Tongue (tissue), 3 donors: ENCODE measurements at places on chromosomes 2 and 18. TPM values are rescaled to one million over a fixed set of nuclear protein-coding genes. Genes with fewer than 3 reads are reported as not detected.

Gene CELF4
- total RNA-seq = 0.51 TPM

Gene POTEJ
- not detected for total RNA-seq

Gene SERPINB12
- 2.6 TPM for total RNA-seq

Gene SAG
- not detected for total RNA-seq

DNA sequence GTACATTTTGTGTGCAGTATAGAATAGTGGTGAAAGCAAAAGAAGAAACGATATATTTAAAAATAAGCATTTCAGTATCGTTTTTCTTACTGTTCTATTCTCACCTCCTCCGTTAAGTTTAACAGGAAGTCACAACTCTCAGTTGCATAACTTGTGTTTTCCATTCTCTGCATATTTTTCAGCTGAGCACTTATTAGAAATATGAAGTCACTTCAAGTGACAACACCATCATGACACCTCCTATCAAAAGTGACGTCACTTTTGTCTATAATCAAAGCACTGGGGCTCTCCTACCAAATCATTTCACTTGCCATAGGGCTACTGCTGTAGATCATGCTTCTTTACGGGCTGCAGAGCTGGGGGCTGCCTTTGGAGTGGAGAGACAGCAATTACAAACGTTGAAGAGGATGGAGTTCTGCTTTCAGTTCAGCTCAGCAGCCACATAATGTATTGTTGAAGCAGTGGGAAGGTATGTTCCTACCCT is 36.3 kb downstream of the STAT4 start:
- no peak for DNase-seq

DNA sequence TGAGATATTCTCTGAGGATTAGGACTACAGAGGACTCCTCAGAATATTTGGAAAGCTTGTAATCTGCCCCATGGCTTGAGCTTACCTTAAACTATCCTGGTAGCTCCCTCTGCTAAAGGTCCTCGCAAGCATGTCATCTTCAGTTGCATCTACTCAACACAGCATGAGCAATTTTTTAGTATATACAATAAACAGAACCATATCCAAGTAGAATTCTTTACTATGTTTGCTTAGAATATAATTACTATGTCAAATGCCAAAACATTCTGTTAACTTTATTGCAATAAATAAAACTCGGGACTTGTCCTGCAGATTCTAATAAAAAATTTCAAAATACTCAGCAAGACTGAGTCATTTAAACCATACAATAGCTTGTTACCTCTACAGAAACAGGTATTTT is 62.8 kb downstream of the ABCB11 start:
- DNase-seq = no peak

- DNase-seq = no peak
Observed at GRCh38 chr2:174282441-174282840, 34.1 kb upstream of the OLA1 start.

- no peak for DNase-seq
Observed at GRCh38 chr2:42843611-42844010, 51.2 kb upstream of the HAAO start.

DNA sequence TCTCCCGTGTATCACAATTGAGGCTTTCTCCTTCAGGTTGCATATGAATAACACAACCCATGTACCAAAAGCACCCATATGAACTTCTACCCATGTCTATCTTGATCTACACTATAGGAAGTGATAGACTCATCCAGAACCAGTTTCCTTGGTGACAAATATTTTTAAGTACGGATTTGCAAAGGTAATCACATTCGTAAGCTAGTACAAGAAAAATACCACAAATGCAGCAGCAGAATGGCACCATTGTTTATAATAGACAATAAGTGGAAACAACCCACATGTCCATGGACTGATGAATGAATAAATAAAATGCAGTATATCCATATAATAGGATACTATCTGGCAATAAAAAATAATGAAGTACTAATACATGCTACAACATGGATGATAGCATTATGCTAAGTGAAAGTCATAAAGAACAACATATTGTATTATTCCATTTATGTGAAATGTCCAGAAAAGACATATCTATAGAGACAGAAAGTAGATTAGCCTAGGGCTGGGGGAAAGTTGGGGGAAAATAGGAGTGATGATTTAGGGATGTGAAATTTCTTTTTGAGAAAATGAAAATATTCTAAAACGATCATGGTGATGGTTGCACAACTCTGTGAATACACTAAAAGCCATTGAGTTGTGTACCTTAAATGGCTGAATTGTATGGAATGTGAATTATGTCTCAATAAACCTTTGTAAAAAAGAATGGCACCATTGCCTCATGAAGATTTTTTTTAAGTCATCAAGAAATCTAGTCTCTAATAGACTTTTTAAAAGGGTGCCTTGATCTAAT is 3.4 kb upstream of the CCDC88A start:
- DNase-seq = no peak

DNA sequence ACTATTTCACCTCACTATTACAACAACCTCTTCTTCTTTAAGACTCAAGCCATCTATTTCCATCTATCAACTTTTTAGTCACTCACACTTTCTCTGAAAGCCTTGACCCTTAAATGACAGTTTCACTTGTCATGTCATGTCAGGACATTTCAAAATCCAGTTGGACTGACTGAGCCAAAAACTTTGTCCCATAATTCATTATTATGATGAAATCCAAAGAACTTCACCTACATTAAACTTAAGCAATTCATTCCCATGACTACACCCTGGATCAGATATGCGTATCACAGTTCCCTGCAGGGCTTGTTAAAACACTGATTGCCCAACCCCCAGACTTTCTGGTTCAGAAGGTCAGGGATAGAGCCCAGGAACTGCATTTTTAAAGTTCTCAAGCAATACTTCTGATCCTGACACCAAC is 26.5 kb downstream of the LDAH start:
- no peak for DNase-seq

DNA sequence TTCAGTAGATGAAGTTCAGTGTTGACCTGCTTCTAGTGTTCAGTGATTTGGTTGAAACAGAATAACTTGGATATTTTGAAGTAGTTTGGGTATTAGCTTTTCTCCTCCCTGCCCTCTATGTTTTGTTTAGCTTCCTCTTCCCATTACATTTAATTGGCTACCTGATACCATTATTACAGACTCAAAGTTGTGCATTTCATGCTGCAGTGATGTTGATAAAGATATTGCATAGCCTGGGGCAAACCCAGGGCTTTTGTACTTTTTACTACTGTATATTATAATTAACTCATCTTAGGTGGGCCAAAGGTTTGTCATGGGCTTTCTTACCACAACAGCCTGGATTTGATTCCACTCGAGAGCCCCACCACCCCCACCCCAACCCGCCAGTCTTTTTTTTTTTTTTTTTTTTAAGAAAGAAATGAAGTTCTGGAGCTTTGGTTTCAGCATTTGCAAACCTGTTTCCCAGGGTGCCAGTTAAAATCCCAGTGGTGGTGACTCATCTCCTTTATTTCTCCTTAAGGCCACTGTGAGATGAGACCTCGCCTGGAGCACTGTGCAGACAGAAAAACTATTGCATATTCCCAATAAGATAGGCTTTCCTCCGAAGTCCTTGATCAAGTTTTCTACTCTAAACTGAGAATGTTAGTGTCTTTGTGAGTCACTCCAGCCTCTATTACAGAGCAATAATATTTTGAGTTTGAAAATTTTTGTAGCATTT is 393.7 kb upstream of the FANCL start:
- no peak for DNase-seq

DNA sequence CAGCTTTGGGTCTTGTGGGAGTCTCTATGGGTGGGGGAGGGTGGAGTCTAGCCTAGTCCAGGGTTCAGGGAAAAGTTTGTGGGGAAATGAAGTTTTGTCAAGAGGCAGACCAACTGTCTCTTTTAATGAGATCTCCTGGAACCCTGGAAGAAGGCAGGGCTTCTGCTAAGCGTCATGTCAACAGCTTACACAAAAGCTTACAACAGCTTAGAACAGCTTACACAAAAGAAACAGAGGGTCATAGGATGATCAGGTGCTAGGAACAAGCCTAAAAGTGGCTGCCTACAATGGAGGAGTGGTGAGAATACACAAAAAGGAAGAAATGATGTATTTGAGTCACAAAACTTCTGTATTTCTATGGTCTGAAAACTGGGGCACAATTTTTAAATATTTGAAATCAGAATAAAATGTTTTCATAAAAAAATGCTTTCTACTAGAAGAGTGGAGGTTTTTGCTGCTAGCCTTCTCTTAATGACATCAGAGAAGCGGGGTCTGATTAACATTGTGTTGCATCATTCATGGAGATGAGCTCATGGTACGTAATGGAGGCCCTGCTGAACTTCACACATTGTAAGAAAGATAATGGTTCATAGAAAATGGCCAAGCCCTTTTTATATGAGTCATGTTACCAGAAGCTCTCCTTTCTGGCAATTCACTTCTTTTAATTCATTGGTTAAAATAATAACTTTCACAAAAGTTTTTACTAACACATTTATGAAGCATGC is 351.0 kb downstream of the PIK3C3 start:
- no peak for DNase-seq
